ENCODE measurements at places on chromosomes 6 and 20. TPM values are rescaled to one million over a fixed set of nuclear protein-coding genes. Genes with fewer than 3 reads are reported as not detected.

Gene GNMT
- 0.18 TPM for total RNA-seq

Gene TINAG
- not detected for total RNA-seq

Gene MOCS3
- 6.2 TPM for total RNA-seq

Gene COL21A1
- total RNA-seq = 0.18 TPM

Gene ADTRP
- 11.7 TPM for total RNA-seq

Gene NOX3
- not detected for total RNA-seq

Gene MTRF1L
- 31.6 TPM for total RNA-seq

Gene CFAP206
- total RNA-seq = not detected

Gene COL11A2
- 0.35 TPM for total RNA-seq

Gene EFCAB8
- not detected for total RNA-seq

Gene DEFB132
- not detected for total RNA-seq

Gene TP53INP2
- total RNA-seq = 4.2 TPM

Gene TMEM244
- not detected for total RNA-seq

All from K562 (cell line).